Spinal cord (tissue), 10 donors: ENCODE measurements at places on chromosomes 7 and 10.
A peak's percentile ranks its signal among the peaks of the same experiment; 100 is the strongest.

- peak; percentile 50 for DNase-seq
Measured at GRCh38 chr7:1096156-1097119, 8.5 kb downstream of the GPER1 start.

DNA sequence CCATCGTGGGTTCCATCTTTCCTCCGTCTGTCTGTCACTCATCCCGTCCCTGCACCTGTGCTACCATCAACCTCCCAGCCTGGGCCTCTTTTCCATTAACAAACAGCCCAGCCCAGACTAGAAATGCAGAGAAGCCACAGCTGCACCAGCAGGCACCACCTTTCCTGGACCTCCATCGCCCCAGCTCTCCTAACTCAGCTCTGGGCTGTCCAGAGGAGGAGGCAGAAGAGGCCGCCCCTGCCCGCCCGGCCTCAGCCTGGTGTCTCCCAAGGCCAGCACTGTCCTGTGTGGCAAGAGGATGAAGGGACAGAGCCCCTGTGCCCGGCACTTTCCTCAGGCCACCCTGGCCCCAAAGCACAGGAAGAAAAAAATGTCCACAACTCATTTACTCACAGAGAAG is 225.6 kb downstream of the PTPRN2 start:
- no peak for DNase-seq

GRCh38 chr10:23702977-23703414 is 264.1 kb downstream of the OTUD1 start:
- DNase-seq = peak; percentile 36

- DNase-seq = peak; percentile 10
Measured at GRCh38 chr7:107939573-107940489, 48.8 kb downstream of the DLD start.

- DNase-seq = no peak
Measured at GRCh38 chr7:42156967-42157721, 79.9 kb downstream of the GLI3 start.

- no peak for DNase-seq
Measured at GRCh38 chr7:134084488-134085144, 42.5 kb upstream of the LRGUK start.

DNA sequence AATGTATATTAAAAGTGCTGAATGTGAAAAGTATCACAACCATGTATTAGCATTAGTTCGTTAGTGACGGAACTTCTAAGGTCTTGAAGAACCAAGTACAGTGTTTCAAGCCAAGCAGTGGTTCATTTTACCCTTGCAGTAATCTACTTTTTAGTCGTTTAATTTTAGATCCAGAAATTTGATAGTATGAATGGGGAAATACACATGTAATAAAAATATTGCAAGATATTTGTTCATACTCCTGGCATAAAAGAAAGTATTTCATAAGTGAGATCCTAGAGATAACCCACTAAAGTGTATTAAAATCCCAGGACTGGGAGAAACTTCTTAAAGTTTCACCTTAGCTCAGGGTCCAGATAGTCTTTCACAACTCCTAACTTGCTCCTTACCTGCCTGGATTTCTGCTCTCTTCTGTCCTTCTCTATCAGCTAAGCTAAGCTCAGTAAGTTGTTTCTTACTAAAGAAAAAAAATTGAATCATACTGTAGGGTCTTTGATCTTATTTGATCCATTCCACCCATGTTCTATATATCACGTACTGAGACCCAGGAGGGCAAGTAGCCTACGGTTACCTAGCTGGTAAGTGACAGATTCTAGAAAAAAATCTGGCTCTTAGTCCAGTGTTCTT is 1.5 kb downstream of the BCAP29 start:
- no peak for DNase-seq

- DNase-seq = no peak
Measured at GRCh38 chr10:85003083-85003482, 674.7 kb downstream of the CCSER2 start.

- DNase-seq = no peak
Measured at GRCh38 chr10:91576096-91576545, 56.8 kb downstream of the PPP1R3C start.

DNA sequence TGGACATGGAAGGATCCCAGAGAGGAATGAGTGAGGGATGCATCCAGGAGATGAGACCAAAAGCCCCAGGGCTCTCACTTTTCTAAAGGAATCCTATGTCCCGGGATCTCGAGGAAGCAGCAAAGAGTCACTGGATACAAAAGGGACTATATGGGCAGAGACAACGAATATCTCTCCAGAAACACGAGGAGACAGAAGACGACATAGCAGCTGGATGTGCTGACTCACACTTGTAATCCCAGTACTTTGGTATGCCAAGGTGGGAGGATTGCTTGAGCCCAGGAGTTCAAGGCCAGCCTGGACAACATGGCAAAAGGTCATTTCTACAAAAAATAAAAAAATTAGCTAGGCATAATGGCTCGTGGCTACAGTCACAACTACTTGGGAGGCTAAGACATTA is 24.7 kb upstream of the MSMB start:
- DNase-seq = no peak

GRCh38 chr7:142771353-142771723 is 568 bp downstream of the PRSS2 start:
- DNase-seq = no peak

- DNase-seq = no peak
Measured at GRCh38 chr10:72322280-72323058, 32.2 kb downstream of the DNAJB12 start.

- no peak for DNase-seq
Measured at GRCh38 chr10:78660446-78661106, 408.2 kb upstream of the ZMIZ1 start.

DNA sequence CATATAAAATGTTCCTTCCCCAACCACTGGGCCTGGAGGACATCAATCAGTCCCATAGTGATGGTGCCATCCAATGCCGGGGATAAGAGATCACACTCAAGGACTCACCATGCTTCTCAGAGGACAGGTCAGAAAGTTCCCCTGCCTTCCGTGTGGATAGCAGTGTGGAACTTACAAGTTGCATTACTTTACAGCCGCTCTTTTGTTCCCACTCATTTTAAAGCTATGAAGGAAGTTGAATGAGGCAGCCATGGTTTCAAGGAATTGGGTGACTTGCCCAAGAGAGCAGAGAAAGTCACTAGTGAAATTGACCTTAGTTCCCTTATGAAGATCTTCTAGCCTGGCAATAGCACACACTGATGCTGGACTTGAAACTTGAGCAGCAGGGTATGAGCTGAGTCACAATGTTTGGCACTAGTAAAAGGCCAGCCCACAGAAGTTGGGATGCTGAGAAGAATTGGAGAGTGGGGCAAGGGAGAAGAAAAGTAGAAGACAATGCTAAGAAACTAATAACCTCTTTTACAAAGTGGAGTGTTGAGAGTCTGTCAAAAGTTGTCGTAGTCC is 78.7 kb downstream of the CXCL12 start:
- DNase-seq = no peak

GRCh38 chr7:98399890-98400541 is 874 bp downstream of the BAIAP2L1 start:
- no peak for DNase-seq

GRCh38 chr7:156897673-156898072 is 4.7 kb upstream of the LMBR1 start:
- DNase-seq = no peak
